ENCODE measurements at places on chromosomes 2 and 18.

- DNase-seq, result no peak
Observed at GRCh38 chr2:148560496-148560895, 84.1 kb upstream of the EPC2 start.

GRCh38 chr2:97644023-97644717 is 1.7 kb upstream of the COX5B start:
- DNase-seq, result no peak

DNA sequence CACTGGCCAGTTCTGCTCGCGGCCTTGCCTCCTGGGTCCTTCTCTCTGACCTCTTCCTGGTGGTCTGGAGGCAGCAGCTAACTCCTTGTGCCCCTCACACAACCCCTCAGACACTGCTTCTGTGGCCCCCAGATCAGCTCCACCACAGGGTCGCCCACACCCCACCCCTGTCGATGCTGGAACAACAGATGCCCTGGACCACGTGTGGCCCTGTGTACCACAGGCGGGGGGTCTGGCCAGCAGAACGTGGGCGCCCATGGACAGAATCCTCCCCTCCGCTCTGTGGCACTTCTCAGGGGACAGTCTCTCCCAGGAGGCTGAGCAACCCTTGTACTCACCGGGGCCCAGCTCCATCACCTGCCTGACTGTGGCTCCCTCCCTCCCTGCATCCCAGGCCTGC is 245.6 kb downstream of the NDUFA10 start:
- DNase-seq, result no peak

- no peak for DNase-seq
Observed at GRCh38 chr18:44342162-44342561, 338.5 kb upstream of the SETBP1 start.

DNA sequence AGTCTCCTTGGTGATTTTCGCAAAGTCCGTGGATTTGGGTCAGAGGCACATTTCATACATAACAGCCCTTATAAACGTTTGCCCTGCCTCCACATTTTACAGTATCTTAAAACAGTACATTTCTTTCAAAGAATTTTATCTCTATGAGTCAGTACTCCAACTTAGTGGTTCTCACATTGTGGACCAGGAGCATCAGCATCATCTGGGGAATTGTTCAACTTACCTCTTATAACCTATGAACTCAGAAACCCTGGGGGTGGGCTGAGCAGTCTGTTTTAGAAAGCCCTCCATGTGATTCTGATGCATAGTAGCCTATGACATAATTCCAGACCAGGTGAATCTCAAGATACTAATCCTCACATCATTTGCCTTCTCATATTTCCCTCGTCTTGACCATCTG is 12.4 kb downstream of the SUPT7L start:
- DNase-seq, result no peak

- DNase-seq, result no peak
Observed at GRCh38 chr2:224023188-224023587, 15.9 kb downstream of the SERPINE2 start.

- no peak for DNase-seq
Observed at GRCh38 chr2:130728549-130729316, at the start of gene GPR148. TSS of gene GPR148 (plus strand) at chr2:130729070. CDS start at chr2:130729152, 82 bp downstream.

- DNase-seq, result no peak
Observed at GRCh38 chr2:241854342-241855244, 4.1 kb downstream of the PDCD1 start.

GRCh38 chr2:146131785-146132184 is 1611.9 kb upstream of the ZEB2 start:
- no peak for DNase-seq

DNA sequence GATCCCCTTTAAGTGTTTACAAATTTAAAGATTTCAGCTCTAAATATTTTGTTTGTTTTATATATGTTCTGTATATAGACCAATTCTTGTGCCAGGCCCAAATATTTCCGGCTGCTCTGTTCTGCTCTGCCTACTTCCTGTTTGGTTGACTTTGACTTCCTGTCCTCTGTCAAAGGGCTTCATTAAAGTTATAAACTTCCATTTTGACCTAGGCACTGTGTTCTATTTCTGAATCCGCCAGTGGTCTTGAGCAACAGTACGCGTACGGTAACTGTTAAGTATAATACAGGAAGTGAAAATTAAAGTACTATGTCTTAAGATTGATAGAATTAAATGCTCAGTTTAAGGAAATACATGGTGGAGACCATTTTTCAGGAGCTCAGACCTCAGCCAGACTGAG is 13.5 kb upstream of the REL start:
- no peak for DNase-seq

GRCh38 chr2:229342376-229342775 is 71.3 kb upstream of the PID1 start:
- no peak for DNase-seq

- no peak for DNase-seq
Observed at GRCh38 chr2:172545408-172546075, 10.3 kb upstream of the PDK1 start.

DNA sequence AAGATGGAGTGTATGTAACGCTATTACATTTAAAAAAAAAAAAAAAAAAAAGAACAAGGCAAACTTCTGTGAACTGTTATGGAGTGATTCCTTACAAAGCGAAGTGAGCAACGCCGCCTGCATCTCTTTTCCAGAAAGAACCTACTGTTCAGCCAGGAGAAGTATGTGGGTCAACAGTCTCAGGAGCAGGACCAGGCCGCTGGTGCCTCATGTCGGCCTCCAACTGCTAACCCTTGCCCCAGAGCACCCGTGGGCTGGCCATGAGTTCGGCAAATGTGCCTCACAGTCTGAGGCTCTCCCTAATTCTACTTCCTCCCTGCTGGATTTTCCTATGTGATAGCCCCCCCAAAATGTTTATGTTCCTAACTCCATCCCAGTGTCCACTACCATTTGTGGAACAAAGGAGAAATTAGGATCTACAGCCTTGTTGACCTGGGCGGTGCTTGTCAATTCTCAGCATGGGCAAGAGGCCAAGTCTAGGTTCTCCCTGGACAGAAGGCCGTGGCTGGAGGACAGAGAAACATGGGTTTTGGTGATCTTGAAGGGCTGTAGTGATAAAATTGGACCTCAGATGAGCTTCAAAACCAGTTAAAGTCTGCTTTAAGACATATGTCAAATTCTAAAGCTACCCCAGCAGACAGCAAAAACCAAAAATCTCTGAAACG is 15.9 kb downstream of the FAM168B start:
- no peak for DNase-seq

- DNase-seq, result no peak
Observed at GRCh38 chr2:159065313-159065712, 96.9 kb downstream of the TANC1 start.
